ENCODE measurements at places on chromosomes 1 and 21.

DNA sequence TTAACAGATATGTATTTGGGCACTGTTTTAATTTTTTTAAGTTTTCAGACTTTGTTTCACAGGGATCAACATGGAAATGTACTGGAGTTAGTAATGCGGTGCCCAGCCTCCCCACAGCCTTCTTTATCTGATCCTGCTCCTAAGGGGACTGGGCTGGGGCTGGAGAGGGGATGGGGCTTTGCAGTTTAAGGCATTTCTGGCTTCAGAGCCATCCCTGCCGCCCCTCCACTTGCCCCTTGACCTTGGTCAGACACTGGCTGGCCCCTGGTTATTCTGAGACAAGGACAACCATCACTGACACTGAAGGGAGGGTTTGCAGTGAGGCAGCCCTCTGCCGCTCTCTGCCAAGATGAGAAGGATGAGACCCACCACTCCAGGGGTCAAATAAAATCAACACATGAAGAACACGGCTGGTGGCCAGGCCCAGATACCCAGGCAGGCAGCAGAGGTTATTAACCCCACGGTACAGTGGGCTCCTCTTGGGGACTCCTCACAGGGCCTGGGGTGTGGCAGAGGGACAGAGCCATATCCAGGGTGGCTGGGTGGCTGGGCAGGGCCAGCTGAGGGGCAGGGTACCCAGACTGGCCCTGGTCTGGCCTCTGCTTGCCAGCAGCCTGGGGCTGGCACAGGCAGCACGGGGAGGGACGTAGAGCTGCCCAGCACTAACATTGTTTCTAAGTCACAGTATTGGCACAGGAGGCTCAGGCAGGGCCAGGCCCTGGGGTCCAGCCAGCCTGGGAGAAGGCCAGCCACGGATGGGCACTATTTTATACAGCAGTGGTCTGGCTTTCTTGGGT is 7.2 kb upstream of the UBE2U start:
- no peak for DNase-seq

GRCh38 chr21:28018741-28019669 is 973.7 kb downstream of the LTN1 start:
- no peak for DNase-seq

DNA sequence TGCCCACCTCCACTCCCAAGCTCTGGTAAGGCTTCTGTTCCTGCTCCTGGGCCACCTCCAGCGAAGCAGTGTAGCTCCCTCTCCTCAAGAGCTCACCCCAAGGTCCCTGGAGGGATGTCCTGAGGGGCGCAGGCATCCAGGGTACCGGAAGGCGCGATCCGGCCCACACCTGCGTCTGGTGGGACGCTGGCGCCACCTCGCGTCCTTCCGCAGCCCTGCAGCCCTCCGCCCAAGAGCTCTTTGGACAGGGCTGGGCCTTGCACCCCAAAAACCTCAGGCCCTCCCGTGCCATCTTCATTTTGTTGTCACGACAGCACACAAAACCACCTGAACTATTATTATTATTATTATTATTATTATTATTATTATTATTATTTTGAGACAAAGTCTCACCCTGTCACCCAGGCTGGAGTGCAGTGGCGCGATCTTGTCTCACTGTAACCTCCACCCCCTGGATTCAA is 49.2 kb upstream of the PAX7 start:
- no peak for DNase-seq

- peak; percentile 65 for DNase-seq
Observed at GRCh38 chr1:159177272-159177907, 6.0 kb downstream of the CADM3 start.

DNA sequence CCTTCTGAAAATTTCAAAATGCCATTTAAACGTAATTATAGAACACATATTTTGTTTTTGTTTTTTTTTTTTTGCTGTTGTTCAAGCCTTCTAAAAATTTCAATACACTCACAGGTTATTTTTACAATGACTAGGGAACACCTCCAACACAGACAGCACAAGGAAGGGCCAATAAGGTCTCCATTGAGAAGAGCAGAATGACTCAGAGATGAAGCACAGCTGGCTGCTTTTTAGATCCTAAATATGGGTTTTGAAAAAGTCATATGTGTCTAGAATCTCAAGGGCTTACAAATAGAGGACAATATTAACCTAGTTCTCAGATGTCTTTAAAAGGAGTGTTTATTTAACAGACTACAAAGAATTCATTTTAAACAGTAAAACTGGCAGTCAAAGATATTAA is 104.6 kb downstream of the NEGR1 start:
- DNase-seq: peak; percentile 14

DNA sequence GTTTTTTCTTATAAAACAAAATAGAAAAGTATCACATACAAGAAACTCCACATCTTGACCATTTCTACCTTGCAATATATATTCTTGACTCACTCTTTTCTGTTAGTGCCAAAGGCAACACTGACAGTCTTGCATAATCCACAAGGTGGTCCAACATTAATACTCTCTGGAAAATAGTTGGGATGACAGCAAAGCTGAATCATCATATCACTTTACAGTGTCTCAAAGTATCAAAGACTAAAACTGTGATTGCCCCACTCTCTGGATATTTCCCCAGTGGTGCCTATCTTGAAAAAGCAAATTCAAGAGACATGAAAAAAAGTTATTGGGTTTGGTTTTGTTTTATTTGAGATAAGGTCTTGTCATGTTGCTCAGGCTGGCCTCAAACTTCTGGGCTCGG is 14.6 kb upstream of the TGFBR3 start:
- DNase-seq: peak; percentile 94
